DMS79 (cell line): ENCODE measurements at places on chromosomes 1 and 21.

- DNase-seq, result peak; percentile 6
Observed at GRCh38 chr1:235714205-235714897, 64.8 kb upstream of the GNG4 start.

GRCh38 chr1:53316766-53317581, 10.9 kb downstream of the LRP8 start:
- DNase-seq, result no peak

GRCh38 chr1:184039126-184039525, 1.6 kb upstream of the COLGALT2 start:
- DNase-seq, result no peak

DNA sequence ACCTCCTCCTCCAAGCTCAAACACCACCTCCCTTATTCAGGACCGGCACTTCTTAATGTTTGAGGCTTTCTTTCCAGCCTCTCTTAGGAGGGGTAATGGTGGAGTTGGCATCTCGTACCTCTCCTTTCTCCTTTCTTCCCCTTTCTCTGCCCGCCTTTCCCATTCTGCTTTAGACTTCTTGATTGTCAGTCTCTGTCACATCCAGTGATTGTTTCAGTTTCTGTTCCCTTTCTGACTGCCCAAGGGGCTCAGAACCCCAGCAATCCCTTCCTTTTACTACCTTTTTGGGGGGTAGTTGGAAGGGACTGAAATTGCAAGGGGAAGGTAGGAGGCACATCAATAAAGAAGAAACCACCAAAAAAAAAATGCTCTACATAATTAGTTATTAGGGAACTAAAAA, 5.6 kb downstream of the ELK4 start:
- no peak for DNase-seq

DNA sequence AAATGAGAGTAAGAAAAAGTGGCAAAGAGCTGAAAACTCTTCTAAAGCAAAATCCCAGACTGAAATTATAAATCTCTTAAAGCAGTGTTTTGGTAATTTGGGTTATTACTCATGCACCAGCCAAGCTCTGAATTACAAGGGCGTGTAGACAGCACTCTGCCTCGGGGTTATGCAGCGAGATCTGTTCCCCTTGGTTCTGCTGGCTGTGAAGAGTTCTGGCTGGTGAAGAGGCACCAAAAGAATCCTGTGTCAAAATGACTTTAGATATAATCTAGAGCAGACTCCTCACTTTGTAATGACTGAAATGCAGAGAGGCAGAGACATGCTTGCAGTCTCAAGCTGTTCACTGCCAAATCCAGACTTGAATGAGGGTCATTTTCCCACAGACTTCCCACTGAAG, 461.8 kb upstream of the CXADR start:
- DNase-seq, result no peak

- DNase-seq, result no peak
Observed at GRCh38 chr1:24235921-24236788, 49.1 kb upstream of the IFNLR1 start.

- DNase-seq, result peak; percentile 95
Observed at GRCh38 chr1:43348809-43349593, 9.8 kb upstream of the CDC20 start.

DNA sequence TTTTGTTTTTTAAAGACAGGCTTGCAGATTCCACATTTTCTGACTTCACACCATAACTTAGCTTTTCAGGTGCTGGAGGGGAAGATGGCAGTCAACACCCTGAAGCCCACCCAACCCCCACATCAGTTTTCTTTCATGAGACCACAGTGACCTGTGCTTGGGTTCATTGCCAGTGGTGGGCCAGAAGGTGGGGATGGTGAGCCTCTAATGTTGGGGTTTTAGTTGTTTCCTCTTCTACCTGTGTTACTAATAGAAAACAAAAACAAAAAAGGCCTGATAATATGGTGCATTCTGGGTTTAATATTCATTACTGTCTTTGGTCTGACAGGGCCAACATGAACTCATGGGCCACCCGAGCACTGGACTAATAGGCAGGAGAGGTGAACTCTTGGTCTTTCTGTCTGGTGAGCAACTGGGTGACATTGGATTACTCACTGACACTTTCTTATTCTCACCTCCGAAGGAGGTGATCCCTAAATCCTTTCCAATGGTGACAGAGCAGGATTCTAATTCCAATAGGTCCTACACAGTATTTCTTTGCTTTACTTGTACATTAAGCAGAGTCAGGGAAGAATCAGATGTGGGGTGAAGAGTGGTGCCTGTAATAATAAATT, 132.8 kb downstream of the CLIC6 start:
- no peak for DNase-seq

DNA sequence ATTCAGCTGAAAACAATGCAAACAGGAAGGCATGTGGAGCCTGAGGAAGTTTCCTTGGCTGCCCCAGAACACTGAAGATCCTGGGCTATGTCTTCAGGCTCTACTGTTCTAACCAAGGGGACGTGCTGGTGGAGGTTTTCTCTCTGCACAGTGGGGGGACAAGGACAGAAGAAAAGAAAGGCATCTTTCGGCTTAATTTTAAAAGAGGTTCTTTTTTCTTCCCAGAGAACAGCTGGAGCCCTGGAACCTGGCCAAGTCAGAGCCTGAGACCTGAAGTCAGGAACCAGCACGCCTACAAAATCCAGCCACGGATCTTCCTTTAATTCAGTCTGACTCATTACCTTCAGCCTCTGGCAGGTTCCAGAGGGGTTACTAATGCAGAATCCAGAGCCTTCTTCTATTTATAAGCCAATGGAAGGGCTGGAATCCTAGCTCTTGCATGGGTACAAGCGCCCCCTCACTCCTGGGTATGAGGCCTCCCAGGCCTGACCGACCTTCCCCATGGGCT, 19.8 kb downstream of the CTNNBIP1 start:
- DNase-seq, result peak; percentile 46

GRCh38 chr1:156492591-156493080, 7.9 kb downstream of the MEF2D start:
- no peak for DNase-seq
